ENCODE measurements at places on chromosomes 2 and 18. TPM values are rescaled to one million over a fixed set of nuclear protein-coding genes. Genes with fewer than 3 reads are reported as not detected.

The SKOR2 gene
- not detected for polyA plus RNA-seq

The PLEK gene
- polyA plus RNA-seq = 6.0 TPM

The RFX8 gene
- polyA plus RNA-seq = 1.9 TPM

The MC5R gene
- 5.5 TPM for polyA plus RNA-seq

The DCDC2C gene
- 0.46 TPM for polyA plus RNA-seq

The FEV gene
- polyA plus RNA-seq = 0.58 TPM

The NYAP2 gene
- 0.59 TPM for polyA plus RNA-seq

The VWA3B gene
- 1.0 TPM for polyA plus RNA-seq

The GAD1 gene
- polyA plus RNA-seq = 0.57 TPM

The ARHGAP25 gene
- 3.7 TPM for polyA plus RNA-seq

The NUP35 gene
- 13.9 TPM for polyA plus RNA-seq

The GAL3ST2 gene
- polyA plus RNA-seq = not detected

The SH2D6 gene
- polyA plus RNA-seq = 0.89 TPM

The TCF23 gene
- 0.17 TPM for polyA plus RNA-seq

The TRIM43 gene
- not detected for polyA plus RNA-seq

The KLHL41 gene
- 3,726 TPM for polyA plus RNA-seq

The PJVK gene
- polyA plus RNA-seq = 6.8 TPM

The HOXD9 gene
- polyA plus RNA-seq = 10.5 TPM

The CDH19 gene
- 0.92 TPM for polyA plus RNA-seq

The SETBP1 gene
- 19.5 TPM for polyA plus RNA-seq

The MDH1B gene
- polyA plus RNA-seq = 0.28 TPM

The SIGLEC15 gene
- 0.19 TPM for polyA plus RNA-seq

The KRTCAP3 gene
- polyA plus RNA-seq = 1.4 TPM

The SMIM21 gene
- polyA plus RNA-seq = not detected

The TMEM200C gene
- polyA plus RNA-seq = 0.43 TPM

The CTNNA2 gene
- 0.59 TPM for polyA plus RNA-seq

The FLACC1 gene
- polyA plus RNA-seq = 1.4 TPM

The ADAM23 gene
- 8.2 TPM for polyA plus RNA-seq

The TIGD1 gene
- 6.7 TPM for polyA plus RNA-seq

The TEKT4 gene
- not detected for polyA plus RNA-seq

The CYRIA gene
- polyA plus RNA-seq = 4.3 TPM

The PREPL gene
- 141 TPM for polyA plus RNA-seq

The IL37 gene
- polyA plus RNA-seq = not detected

The FOXI3 gene
- 0.09 TPM for polyA plus RNA-seq

The COL4A3 gene
- polyA plus RNA-seq = 0.03 TPM

The ITGA4 gene
- polyA plus RNA-seq = 27.1 TPM

The TNFRSF11A gene
- 4.7 TPM for polyA plus RNA-seq

The PTPRN gene
- 0.12 TPM for polyA plus RNA-seq

The BMP10 gene
- not detected for polyA plus RNA-seq
